ENCODE measurements at places on chromosomes 7 and 10. TPM values are rescaled to one million over a fixed set of nuclear protein-coding genes. Genes with fewer than 3 reads are reported as not detected.

HMX2 gene
- 0.61 TPM for total RNA-seq

GRCh38 chr10:35699848-35700486 is 57.9 kb upstream of the FZD8 start:
- no peaks in the 10 kb centered on the region for H3K4me1 ChIP-seq
- H3K27me3 ChIP-seq: 0 out of 2 replicates have a peak, but pooled peaks cover 4% of the 10 kb centered on the region
- no peak for DNase-seq
- no peak overlapping the region for H3K27ac ChIP-seq
- no peak overlapping the region for H3K4me3 ChIP-seq
- H3K36me3 ChIP-seq: no peaks in the 10 kb centered on the region

DNA sequence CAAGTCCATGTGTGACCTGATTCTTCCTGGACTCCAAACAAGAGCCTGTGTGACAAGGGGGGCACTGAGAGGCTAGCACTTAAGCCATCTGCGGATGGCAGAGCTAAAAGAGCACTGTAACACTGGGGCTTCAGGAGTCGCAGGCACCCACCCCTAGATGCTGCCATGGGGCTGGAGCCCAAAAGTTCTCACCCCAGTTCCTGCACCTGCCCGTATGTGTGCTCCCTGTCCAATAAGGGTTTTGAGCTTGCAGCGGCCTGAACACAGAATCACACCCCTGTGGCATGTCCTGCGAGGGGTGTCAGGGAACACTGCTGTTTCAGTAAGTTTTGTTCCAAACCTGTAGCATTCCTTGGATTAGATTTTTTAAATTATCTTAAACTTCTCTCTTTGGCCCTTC is 53.2 kb upstream of the GPR37 start:
- no peaks in the 10 kb centered on the region for H3K4me1 ChIP-seq
- H3K4me3 ChIP-seq: no peak overlapping the region
- DNase-seq: no peak
- H3K27me3 ChIP-seq: no peaks in the 10 kb centered on the region
- H3K36me3 ChIP-seq: peaks cover 2% of the 10 kb centered on the region
- H3K27ac ChIP-seq: no peak overlapping the region

DNA sequence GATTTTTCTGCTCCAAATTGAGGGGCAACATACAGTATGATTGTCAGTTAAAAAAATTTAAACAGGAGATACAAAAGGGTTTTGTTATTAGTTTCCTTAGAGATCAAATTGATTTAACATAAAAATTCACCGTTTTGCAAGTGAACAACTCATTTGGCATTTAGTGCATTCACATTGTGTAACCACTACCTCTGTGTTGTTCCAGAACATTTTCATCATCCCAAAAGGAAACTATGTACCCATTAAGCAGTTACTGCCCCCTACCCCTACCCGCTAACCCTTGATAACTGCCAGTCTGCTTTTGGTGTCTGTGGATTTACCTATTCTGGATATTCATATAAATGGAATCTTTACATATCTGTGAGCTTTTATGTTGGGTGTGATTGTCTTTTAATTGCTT is 3.1 kb downstream of the ZRANB1 start:
- H3K4me3 ChIP-seq: no peak overlapping the region
- H3K27me3 ChIP-seq: no peaks in the 10 kb centered on the region
- DNase-seq: no peak
- peaks cover 25% of the 10 kb centered on the region for H3K4me1 ChIP-seq
- H3K36me3 ChIP-seq: peaks cover 22% of the 10 kb centered on the region
- H3K27ac ChIP-seq: no peak overlapping the region

DNA sequence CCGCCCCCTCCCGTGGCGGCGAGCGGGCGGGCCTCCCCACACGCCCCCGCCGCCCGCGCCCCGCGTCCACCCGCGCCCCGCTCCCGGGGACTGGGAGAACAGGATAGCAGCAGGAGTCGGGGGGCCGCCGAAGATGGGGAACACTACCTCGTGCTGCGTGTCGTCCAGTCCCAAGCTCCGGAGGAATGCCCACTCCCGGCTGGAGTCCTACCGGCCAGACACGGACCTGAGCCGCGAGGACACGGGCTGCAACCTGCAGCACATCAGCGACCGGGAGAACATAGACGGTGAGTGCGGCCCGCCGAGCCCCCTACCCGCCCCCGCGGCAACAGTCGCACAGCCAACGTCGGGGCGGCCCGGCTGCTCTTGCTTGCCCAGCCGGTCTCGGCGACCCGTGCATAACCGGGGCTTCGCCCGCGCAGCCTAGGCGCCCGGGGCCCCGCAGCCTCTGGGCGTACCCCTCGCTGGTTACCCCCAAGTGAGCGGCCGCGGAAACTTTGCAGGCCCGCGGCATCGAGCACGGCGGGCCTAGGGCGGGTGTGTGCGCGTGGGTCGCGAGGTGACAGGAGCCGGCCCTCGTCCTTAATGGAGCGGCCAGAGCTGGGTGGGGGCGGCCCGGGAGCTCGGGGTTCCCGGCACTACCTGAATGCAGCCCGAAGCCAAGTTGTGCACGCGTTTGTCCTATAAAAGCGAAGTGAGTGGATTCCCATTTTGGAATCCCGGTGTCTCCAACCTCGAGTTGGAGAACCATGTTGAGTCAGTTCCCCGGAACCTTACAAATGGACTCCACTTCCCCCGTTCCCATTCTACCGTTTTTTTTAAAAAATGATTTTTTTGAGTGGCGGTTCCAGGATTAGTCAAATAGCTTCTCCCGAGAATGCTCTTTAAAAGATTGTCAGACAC is 863 bp downstream of the CCNY start:
- H3K27me3 ChIP-seq: no peaks in the 10 kb centered on the region
- H3K4me1 ChIP-seq: peaks cover 29% of the 10 kb centered on the region
- H3K27ac ChIP-seq: no peak overlapping the region
- H3K36me3 ChIP-seq: peaks cover 38% of the 10 kb centered on the region
- DNase-seq: peak; percentile 50
- H3K4me3 ChIP-seq: peak overlapping the region; percentile 96

GRCh38 chr10:121091961-121092719 is 241.0 kb downstream of the WDR11 start:
- H3K27ac ChIP-seq: 0 out of 2 replicates have a peak overlapping the region, but pooled peaks have one; percentile 19
- no peak for DNase-seq
- no peak overlapping the region for H3K4me3 ChIP-seq
- H3K27me3 ChIP-seq: no peaks in the 10 kb centered on the region
- H3K4me1 ChIP-seq: no peaks in the 10 kb centered on the region
- H3K36me3 ChIP-seq: no peaks in the 10 kb centered on the region

DNA sequence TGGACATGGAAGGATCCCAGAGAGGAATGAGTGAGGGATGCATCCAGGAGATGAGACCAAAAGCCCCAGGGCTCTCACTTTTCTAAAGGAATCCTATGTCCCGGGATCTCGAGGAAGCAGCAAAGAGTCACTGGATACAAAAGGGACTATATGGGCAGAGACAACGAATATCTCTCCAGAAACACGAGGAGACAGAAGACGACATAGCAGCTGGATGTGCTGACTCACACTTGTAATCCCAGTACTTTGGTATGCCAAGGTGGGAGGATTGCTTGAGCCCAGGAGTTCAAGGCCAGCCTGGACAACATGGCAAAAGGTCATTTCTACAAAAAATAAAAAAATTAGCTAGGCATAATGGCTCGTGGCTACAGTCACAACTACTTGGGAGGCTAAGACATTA is 24.7 kb upstream of the MSMB start:
- H3K4me1 ChIP-seq: no peaks in the 10 kb centered on the region
- DNase-seq: no peak
- no peaks in the 10 kb centered on the region for H3K36me3 ChIP-seq
- H3K4me3 ChIP-seq: no peak overlapping the region

DNA sequence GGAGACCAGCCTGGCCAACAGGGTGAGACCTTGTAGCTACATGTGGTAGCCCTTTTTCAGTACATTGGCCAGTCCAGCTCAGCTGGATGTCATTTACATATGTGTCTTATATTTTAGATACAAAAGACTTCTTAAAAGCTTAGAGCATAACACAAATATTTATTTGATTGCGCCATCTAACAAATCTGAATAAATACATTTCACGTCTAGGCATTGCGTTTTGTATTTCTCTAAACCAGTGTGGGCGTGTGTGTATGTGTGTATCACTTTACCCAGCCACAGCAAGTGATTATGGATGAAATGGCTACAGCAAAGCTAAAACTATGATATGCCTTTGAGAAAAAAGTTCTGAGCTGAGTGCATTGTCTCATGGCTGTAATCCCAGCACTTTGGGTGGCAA is 14.0 kb downstream of the RABGEF1 start:
- no peaks in the 10 kb centered on the region for H3K36me3 ChIP-seq
- no peak overlapping the region for H3K4me3 ChIP-seq
- H3K27me3 ChIP-seq: no peaks in the 10 kb centered on the region
- no peak overlapping the region for H3K27ac ChIP-seq

Measured in SJSA1 (cell line).